PC-9 (cell line): ENCODE measurements at places on chromosomes 3 and 15. TPM values are rescaled to one million over a fixed set of nuclear protein-coding genes. Genes with fewer than 3 reads are reported as not detected.

GRCh38 chr15:66815318-66815717 lies 113.3 kb downstream of the SMAD6 start:
- H3K27me3 ChIP-seq: no peaks in the 10 kb centered on the region
- H3K4me1 ChIP-seq: peaks cover 36% of the 10 kb centered on the region
- no peak overlapping the region for H3K4me3 ChIP-seq
- H3K36me3 ChIP-seq: no peaks in the 10 kb centered on the region
- H3K27ac ChIP-seq: no peak overlapping the region

DNA sequence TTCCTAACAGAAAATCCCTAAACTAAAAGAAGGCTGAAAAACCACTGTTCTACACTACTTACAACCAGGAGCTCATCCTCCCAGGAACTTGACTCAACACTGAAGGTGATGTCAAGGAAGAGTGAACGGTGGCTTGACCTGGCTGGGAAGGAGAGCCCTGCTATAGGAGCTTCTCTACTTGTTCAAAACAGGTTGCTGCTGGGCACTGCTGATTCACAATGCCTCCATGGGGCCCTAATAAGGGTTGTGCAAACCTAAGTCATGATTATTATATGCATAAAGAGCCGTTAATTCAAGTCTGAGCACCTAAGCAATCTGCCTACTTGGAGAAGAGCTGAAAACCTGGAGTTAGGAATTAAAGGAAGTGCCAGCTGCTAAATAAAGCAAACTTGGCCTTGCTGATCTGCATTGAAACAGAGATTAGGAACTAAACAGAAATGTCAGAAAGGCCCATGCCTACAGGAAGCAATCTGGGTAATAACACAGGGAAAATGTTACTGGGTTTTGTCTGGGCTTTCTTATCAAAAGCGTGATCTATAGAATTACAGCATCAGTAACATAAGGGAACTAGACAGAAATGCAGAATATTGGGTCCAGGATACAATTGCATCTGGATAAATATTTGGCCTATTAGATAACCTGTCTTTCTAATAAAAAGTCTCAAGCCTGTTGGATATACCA lies 243.2 kb downstream of the NEK10 start:
- no peaks in the 10 kb centered on the region for H3K36me3 ChIP-seq
- no peak overlapping the region for H3K4me3 ChIP-seq
- H3K27ac ChIP-seq: no peak overlapping the region

DNA sequence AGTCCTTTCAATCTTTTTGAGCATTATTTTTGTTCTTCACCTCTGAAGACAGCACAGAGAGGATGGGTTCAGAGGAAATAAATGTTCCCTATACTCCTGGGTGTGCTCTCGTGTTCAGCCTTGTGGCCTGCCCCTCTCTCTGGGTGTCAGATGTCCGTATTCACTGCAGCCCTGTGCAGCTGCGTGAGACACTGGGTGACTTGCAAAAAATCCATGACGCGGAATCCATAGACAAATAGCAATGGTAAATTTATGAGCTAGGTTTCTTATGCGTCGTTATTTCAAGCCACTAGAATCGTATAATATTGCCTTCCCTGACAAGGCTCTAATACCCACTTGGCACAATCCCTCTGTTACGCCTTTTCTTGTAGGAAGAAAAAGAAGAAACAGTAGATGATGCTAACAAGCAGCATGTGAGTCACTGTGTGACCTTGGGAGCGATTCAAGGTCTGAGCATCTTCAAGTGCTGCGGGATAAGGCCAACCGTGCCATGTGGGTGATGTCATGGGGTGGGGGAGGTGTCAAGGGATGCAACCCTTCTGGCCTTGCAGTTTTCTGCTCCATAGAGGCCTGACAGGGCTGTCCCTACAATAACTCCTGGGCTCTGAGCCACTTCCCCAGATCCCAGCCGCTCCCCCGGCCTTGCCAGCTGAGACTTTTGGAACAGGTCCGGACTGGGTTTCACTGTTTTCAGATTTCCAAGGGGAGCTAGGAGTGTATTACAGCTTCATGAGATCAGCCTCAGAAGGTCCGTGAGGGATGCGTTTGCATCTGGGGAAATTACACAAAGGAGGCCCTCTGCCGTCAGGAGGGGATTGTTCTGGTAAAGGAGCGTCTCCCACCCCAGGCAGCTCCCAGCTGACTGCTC lies 47.6 kb upstream of the POMGNT2 start:
- no peaks in the 10 kb centered on the region for H3K4me1 ChIP-seq
- no peak overlapping the region for H3K27ac ChIP-seq
- no peaks in the 10 kb centered on the region for H3K36me3 ChIP-seq
- no peak for DNase-seq

- H3K4me3 ChIP-seq: no peak overlapping the region
- DNase-seq: peak; percentile 49
- no peak overlapping the region for H3K27ac ChIP-seq
- H3K4me1 ChIP-seq: peaks cover 7% of the 10 kb centered on the region; the same call in 1 of the 2 replicates
- no peaks in the 10 kb centered on the region for H3K36me3 ChIP-seq
Observed at GRCh38 chr3:48399387-48400172, 27.6 kb downstream of the FBXW12 start.

- peaks cover 14% of the 10 kb centered on the region; the same call in 1 of the 2 replicates for H3K4me1 ChIP-seq
- H3K27me3 ChIP-seq: no peaks in the 10 kb centered on the region
- H3K27ac ChIP-seq: no peak overlapping the region
- no peaks in the 10 kb centered on the region for H3K36me3 ChIP-seq
Observed at GRCh38 chr3:55661141-55661540, 174.0 kb upstream of the WNT5A start.

GRCh38 chr15:65993236-65993635 lies 123.9 kb downstream of the RAB11A start:
- peaks cover 46% of the 10 kb centered on the region for H3K27me3 ChIP-seq
- H3K36me3 ChIP-seq: no peaks in the 10 kb centered on the region
- no peaks in the 10 kb centered on the region for H3K4me1 ChIP-seq
- DNase-seq: no peak

- no peak for DNase-seq
- H3K27me3 ChIP-seq: no peaks in the 10 kb centered on the region
- H3K4me3 ChIP-seq: no peak overlapping the region; the same call in 1 of the 2 replicates
- H3K4me1 ChIP-seq: peaks cover 13% of the 10 kb centered on the region
Observed at GRCh38 chr3:52408466-52408865, 36.4 kb downstream of the SEMA3G start.

DNA sequence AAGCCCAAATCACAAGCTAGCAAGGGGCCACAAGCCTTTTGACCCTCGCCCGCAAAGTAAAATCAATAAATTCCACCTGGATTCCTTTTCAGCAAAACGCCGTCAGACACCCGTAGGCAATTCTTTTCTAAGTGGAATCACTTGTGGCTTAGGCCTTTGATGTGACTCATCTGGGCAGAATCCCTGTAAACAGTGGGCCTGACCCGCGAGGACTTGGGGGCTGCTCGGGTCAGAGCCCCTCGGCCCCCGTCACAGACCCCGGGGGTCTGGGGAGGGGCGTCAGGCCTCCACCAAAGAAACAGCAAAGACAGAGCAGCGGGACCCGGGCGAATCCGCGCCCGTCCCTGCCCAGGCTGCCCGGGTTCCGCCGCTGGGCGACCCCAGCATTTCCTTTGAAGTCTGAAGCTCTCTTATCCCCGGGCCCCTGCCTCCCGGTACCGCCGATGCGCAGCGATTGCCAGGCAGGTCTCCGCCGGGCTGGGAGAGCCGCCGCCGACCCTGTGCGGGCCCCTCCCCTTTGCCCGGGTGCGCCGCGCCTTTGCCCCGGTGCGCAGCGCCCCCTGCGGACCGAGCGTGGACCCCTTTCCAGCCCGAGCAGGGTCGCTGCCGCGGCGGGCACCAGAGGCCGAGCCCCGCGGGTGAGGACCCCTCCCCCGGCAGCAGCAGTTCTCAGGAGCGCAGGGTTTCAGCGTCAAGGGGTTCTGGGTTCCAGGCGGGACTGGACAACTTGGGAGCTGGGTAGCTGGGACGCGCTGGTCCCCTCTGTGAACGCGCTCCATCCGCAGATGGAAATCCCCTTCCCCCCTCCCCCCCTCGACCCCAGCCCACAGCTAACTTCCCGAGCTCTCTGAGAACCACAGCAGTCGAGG lies 178.3 kb downstream of the UACA start:
- peak overlapping the region; percentile 81 for H3K27ac ChIP-seq
- H3K27me3 ChIP-seq: no peaks in the 10 kb centered on the region
- H3K4me3 ChIP-seq: peak overlapping the region; percentile 46; the same call in 1 of the 2 replicates
- peak; percentile 71 for DNase-seq
- peaks cover 18% of the 10 kb centered on the region for H3K4me1 ChIP-seq
- no peaks in the 10 kb centered on the region for H3K36me3 ChIP-seq

- H3K4me3 ChIP-seq: no peak overlapping the region
- DNase-seq: no peak
- no peaks in the 10 kb centered on the region for H3K4me1 ChIP-seq
- peaks cover 4% of the 10 kb centered on the region; the same call in 1 of the 2 replicates for H3K36me3 ChIP-seq
- H3K27ac ChIP-seq: no peak overlapping the region
- H3K27me3 ChIP-seq: no peaks in the 10 kb centered on the region
Observed at GRCh38 chr3:189403194-189403593, 228.0 kb upstream of the TP63 start.

The SLC9C1 gene
- not detected in 2 replicates for total RNA-seq

The SOX2 gene
- not detected in 2 replicates for total RNA-seq

The GPR171 gene
- not detected in 2 replicates for total RNA-seq

The TATDN2 gene
- 27.3 and 34.0 TPM in 2 replicates for total RNA-seq

The CCR8 gene
- not detected in 2 replicates for total RNA-seq

The SLC6A20 gene
- not detected in 2 replicates for total RNA-seq

The MNS1 gene
- 9.7 and 16.2 TPM in 2 replicates for total RNA-seq

The FSTL1 gene
- total RNA-seq: 225 and 256 TPM in 2 replicates

The PLSCR2 gene
- total RNA-seq: not detected in 2 replicates

The C3orf20 gene
- total RNA-seq: not detected in 2 replicates

The UBE2E2 gene
- 45.0 and 48.7 TPM in 2 replicates for total RNA-seq

The CMSS1 gene
- 96.8 and 98.9 TPM in 2 replicates for total RNA-seq

The CDHR4 gene
- 2.0 and 3.5 TPM in 2 replicates for total RNA-seq
